ENCODE measurements at places on chromosomes 3 and 15.

- no peak for DNase-seq
Measured at GRCh38 chr15:70387081-70387480, 289.4 kb upstream of the TLE3 start.

- DNase-seq: no peak
Measured at GRCh38 chr3:37764586-37764985, 97.1 kb upstream of the CTDSPL start.

DNA sequence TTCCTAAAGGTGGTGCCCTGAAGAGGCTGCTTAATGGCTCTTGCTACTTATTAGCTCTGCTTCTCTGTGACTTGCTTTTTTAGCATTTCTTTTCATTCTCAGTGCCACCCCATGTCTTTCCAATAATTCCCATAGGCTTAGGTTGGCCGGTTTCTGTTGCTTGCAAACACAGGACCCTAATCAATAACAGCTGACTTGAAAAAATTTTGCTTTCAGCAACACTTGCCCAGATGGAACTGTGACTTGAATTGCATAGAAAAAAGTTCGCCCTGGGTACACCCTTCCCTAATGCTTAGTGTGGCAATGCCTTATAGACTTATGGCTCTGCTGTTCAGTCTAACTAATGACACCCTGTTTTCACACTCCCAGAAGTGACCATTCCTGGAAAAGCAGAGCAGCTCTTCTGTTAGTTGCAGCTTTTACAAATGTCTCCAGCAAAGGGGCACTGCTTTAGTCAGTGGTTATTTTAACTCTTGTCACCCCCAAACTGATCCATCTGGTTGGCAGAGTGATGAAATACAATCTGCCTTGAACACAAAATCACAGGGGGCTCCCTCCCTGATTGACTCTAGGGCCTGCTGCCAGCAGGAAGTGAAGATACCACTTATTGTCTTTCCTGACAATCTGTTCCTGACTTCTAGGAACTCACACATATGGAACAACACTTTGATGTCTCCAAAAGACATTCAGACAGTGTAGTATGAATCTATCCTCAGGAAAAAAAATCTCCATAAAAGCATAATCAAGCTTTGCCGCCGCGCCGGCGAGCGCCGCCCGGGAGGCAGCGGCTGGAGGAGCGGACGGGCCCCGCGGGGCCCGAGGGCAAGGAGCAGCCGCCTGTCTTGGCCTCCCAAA lies 9.7 kb upstream of the SLMAP start:
- DNase-seq: no peak

GRCh38 chr3:13888576-13888975 lies 8.7 kb upstream of the WNT7A start:
- DNase-seq: no peak

DNA sequence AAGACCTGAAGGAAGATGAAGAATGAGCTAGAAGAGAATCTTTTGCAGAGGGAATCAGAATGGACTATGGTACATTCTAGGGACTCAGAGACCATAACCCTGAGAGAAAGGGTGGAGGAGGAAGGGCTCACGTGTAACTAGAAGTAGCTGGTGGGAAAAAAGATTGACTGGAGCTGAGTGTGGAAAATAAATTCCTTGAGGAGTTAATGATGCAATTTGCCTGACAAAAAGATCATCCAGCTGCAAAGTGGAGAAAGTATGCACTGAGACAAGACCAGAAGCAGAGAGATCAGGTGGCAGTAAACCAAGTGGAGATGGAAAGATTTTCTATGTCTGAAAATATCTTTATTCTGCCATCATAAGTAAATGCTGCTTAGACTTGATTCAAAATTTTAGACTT lies 52.9 kb upstream of the TBL1XR1 start:
- no peak for DNase-seq

- no peak for DNase-seq
Measured at GRCh38 chr3:99838755-99839154, 21.1 kb downstream of the CMSS1 start.

- DNase-seq: no peak
Measured at GRCh38 chr3:124142389-124142970, 150.6 kb upstream of the ROPN1 start.

- no peak for DNase-seq
Measured at GRCh38 chr3:108838436-108838835, 15.8 kb downstream of the TRAT1 start.

All from activated T-cell treated with anti-CD3 and anti-CD28 coated beads for 1 hour (primary cell).